CD4-positive, alpha-beta T cell treated with Interleukin-21 for 1 hour (primary cell): ENCODE measurements at places on chromosomes 3 and 15.

- DNase-seq: no peak
Observed at GRCh38 chr15:91122296-91122695, 22.2 kb downstream of the SV2B start.

GRCh38 chr3:170813266-170813665 lies 56.7 kb downstream of the RPL22L1 start:
- DNase-seq: no peak

GRCh38 chr15:34651997-34652725 lies 68.7 kb upstream of the GOLGA8B start:
- no peak for DNase-seq

- no peak for DNase-seq
Observed at GRCh38 chr3:69967156-69967555, 32.4 kb upstream of the SAMMSON start.

- no peak for DNase-seq
Observed at GRCh38 chr15:82854554-82854953, 45.1 kb downstream of the WHAMM start.

DNA sequence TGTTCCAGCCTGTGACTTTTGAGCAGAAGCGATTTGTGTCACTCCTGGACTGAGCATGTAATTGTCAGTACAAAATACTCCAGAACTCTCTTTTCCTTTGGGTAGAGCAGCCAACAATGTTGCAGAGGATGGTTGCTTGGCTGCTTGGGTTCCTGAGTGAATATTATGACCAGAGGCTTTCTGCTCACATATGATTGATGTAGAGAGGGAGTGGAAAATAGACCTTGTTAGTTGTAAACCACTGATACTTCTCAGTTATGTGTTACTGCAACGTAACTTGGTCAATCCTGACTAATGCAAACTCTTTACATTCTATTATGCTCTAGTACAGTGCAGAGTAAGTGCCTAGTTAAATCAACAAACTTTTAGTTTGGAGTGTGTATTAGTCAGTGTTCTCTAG lies 322.6 kb upstream of the KCNH8 start:
- DNase-seq: no peak

- DNase-seq: peak; percentile 57
Observed at GRCh38 chr3:30667280-30667651, 60.9 kb downstream of the TGFBR2 start.

- DNase-seq: no peak
Observed at GRCh38 chr3:105401691-105402149, 35.0 kb downstream of the ALCAM start.

DNA sequence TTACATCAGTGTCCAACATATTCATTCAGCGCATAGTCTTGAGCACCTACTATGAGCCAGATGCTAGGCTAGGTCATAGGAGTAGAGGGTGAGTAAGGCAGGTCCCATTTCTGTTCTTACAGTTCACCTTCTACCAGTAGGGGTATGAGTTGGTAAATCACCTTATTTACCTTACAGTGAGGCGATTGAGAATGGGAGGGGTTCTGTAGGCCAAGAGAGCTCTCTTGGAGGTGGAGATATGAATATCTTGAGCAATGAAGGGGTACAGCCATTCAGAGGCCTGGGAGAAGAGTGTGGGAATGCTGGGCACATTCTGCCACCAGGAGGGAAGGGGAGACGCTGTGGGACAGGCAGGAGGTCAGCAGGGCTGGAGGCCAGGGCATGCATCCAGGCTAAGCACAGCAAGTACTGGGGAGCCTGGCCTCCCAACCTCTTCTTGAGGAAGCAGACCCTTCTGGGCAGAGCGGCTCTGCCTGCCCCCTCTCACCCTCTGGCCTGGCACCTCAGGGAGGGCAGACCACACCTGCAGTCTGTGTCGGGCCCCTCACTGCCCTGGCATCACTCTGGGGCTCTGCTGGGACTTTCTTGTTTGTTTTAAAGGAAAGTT lies 123.4 kb downstream of the EEFSEC start:
- DNase-seq: no peak

DNA sequence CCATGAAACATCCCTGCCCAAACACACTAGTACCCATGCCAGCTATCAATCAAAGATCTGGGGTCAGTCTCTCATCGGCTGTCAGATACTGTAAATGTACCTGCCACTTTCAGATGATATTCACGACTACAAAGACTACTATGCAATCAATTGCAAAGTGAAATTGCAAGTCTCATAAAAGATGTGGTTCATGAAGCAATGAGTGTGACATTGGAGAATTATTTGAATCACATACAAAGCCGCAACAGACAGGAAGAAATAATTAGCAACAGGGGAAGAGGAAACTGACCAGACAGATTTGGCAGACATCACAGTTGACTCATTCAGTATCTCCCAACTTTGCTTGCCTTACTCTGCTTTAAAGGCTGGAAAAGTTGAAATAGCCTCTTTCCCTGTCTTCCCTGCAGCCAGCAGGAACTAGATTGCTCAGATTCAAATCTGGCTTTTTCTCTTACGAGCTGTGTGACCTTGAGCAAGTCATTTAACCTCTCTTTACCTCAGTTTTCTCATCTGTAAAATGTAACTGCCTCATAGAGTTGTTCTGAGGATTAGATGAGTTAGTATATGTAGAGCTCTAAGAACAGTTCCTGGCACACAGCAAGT lies 95.7 kb upstream of the C3orf80 start:
- DNase-seq: no peak

GRCh38 chr15:36501063-36501678 lies 78.3 kb upstream of the CDIN1 start:
- peak; percentile 7 for DNase-seq

GRCh38 chr3:23565041-23565775 lies 240.5 kb upstream of the UBE2E1 start:
- DNase-seq: no peak

- no peak for DNase-seq
Observed at GRCh38 chr15:37140531-37141058, 40.2 kb upstream of the MEIS2 start.

- no peak for DNase-seq
Observed at GRCh38 chr15:98909968-98910885, 97.4 kb downstream of the PGPEP1L start.

- no peak for DNase-seq
Observed at GRCh38 chr3:43965656-43966055, 274.9 kb downstream of the ABHD5 start.

DNA sequence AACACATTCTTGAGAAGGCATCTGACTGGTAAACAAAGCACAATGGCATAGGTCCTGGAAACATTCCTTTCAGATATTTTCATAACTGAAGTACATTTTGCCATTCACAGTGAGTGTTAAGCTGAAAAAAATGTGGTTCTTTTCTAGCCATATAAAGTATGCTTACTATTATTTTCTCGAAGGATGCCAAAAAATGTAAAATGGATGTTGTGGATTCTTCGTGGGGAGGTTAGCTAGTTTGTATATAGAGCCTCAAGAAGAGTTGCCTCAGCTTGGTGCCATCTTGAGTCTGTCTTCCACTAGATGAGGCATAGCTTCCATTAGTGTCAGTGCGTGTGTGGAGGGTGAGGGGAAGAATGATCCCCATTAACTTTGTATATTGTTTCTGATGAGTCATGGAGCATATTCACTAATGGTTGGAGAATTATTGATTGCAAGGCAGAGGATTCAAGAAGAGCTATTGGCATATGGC lies 4.1 kb downstream of the MBNL1 start:
- peak; percentile 46 for DNase-seq

- DNase-seq: no peak
Observed at GRCh38 chr3:50163572-50164455, 8.7 kb downstream of the SEMA3F start.

DNA sequence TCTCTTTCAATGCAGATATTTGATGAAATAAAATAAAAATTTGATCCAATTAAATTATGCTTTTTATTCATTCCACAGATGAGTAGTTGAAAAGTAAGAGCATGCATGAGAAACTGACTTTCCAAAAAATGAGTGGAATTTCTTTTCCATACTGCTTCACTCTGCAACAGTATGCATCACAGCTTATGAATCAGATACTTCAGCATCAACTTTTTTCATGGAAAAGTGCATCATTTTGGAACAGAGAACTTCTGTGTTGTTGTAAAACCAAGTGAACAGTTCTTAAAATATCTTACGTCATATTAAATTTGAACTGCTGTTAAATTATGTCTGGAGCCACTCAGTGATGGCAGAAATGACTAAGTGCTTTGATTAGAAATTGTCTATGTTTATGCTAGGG lies 16.7 kb upstream of the SLC7A14 start:
- DNase-seq: no peak

- no peak for DNase-seq
Observed at GRCh38 chr15:96494505-96494904, 164.0 kb downstream of the NR2F2 start.

DNA sequence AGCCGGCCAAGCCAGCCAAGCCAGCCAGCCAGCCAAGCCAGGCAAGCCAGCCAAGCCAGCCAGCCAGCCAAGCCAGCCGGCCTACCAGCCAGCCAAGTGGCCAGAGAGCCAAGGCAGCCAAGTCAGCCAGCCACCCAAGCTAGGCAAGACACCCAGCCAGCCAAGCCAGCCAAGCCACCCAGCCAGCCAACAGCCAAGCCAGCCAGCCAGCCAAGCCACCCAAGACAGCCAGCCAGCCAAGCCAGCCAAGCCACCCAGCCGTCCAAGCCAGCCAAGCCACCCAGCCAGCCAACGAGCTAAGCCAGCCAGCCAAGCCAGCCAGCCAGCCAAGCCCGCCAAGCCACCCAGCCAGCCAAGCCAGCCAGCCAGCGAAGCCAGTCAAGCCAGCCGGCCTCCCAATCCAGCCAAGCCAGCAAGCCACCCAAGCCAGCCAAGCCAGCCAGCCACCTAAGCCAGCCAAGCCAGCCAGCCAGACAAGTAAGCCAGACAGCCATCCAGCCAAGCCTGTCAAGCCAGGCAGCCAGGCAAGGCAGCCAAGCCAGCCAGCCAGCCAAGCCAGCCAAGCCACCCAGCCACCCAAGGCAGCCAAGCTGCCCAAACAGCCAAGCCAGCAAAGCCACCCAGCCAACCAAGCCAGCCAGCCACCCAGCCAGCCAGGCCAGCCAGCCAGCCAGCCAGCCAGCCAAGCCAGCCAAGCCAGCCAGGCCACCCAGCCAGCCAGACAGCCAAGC lies 200.5 kb downstream of the GOLGA6L6 start:
- no peak for DNase-seq

- DNase-seq: no peak
Observed at GRCh38 chr15:27070841-27071240, 99.9 kb downstream of the GABRG3 start.

DNA sequence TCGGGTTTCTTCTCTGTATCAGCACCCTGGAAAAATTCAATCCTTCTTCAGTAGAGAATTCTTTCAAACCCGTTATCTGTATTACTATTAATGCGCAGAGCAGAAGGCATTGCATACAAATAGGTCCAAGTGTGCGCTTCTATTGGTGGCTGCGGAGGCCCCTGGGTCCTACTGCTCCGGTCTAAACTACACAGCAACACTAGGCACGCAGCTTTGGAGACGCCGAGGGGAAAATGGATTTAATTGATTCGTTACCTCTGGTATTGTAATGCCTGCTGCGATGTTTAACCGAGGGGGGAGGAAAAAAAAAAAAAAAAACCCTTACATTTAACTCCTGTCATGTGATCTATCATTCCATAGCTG lies at the start of gene ROBO1:
Gene ROBO1, minus strand, starts transcription at position 94 of the 363 bp plus-strand sequence.
- DNase-seq: no peak

- no peak for DNase-seq
Observed at GRCh38 chr15:42395838-42396237, 36.5 kb downstream of the CAPN3 start.

DNA sequence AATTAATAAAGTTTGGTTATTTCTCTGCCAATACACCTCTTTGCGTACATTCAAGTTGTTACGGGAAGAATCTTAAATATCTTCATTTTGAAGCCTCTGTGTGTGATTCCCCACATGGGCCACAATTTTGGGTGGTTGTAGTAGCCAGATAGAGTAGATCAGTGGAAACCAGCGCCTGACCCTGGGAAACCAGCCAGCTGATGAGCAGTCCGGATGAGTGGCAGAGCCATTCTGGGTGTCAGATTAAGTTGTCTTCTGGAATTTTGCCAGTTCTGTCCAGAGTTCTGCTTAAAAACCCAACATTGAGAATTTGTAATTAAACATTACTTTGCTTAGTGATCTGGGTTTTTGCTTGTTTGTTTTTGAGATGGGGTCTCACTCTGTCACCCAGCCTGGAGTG lies 49.7 kb downstream of the MRPS25 start:
- DNase-seq: no peak

DNA sequence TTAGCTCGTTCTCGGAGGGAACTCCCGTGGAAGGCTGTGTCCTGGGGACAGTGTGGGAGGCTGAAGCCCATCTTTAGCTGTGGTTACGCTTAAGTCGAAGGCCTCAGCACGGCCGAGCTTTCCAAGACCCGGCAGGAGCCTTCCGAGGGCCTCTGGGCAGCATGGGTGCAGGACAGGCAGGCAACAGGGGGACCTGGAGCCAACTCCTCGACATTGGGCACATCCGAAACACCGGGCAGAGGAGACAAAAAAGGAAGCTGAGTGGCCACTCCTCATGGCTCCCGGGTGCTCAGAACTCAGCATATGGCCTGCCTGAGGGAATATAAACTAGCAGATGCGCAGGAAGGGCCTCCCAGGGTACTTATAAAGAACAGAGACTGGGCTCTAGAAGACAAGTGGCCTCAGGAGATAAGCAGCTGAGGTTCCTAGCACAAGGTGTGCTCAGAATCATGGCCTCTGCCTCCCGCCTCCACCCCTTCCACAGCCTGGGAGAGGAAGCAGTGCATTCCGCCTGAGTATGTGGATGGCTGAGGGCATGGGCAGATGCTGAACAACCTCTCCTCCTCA lies 34.1 kb downstream of the ABTB1 start:
- DNase-seq: no peak

DNA sequence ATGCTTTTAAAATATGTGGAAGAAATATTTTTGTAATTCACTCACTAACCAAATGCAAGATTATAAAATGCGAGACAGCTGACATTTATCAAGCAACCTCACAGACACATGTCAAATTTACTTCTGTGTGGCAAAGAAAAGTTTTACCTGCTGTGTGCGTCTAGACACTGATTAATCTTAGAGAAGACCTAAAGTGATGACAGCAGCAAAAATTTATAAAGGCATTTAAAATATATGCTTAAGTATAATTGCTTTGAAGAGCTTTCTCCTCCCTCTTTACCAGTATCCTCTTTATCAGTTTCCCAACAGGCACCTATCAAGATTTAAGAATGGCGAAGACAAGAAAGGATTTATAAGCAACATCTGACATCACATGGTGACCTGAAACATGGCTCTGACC lies 37.3 kb downstream of the UBP1 start:
- no peak for DNase-seq

DNA sequence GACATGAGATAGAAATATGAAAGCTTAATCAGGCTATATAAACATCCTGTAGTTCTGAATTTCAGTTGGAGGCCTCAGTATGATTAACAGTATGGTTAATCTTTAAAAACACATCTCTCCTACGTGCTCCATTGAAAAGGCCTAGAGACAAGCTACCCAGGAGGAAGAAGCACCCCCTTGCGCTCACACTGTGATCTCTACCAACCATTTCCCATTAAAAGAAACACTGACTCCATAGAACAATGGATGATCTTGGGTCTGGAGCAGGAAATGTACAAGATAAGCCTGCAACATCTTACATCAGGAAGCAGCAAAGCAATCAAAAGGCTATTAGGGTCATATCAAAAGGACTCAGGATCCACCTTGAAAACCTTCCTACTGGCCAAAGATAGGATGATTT lies 3.4 kb upstream of the EOGT start:
- no peak for DNase-seq
